ENCODE measurements at places on chromosomes 7 and 10.

DNA sequence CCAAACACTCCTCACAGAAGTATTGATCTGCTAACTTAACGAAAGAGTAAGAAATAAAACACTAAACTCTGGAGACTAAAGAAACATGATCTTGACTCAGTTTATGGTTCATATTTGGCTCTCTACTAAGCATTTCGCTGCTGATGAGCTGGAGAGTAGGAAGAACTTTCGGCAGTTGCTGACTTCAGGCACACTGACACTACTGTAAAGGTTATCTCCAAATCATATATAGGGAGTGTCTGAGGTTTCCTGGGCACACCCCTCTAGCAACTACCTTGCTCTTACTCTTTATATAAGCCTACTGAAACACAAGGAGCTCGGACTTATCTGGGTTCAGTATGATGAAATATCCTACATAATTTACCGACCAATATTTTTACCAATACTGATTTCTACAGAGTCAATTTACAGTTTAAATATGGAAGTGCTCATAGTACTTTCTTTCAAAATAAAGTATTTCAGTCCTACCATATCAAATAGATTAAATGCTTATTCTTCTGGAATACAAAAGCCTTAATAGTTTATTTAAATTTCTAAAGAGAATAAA is 39.5 kb downstream of the ERCC6 start:
- DNase-seq = no peak

- peak; percentile 28 for DNase-seq
Measured at GRCh38 chr7:22697876-22698606, 29.0 kb upstream of the IL6 start.

DNA sequence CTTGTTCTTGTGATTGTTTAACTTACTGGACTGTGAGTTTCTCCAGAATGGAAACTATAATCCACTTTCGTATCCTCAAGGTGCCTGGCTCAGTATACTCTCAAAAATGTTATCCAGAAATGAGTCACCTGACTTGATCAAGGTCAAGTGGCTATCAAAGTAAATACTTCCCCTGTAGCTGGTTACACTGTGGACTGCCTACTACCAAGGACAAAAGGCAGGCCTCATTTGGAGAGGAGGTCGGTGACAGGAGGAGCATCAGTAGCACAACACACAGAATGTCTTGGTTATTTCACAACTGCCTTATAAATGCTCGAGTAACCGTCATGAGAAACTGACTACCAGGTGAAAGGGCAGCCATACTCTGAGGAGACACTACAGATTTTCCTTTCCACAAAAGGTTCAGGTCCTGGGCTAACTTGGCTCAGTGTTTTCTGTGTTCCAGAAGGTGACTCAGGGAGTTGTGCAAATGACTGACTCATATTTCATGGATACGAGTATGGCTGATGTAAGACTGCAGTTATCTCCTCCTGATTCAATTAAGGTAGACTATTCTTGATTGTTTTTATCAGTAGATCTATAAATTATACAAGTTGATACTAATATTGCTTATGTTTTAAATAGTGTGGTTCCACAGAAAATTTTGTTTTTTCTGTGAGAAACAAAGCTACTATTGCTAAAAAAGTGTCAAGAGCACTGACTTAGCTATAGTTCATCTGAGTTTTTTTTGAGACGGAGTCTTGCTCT is 4.2 kb upstream of the CCNY start:
- no peak for DNase-seq

DNA sequence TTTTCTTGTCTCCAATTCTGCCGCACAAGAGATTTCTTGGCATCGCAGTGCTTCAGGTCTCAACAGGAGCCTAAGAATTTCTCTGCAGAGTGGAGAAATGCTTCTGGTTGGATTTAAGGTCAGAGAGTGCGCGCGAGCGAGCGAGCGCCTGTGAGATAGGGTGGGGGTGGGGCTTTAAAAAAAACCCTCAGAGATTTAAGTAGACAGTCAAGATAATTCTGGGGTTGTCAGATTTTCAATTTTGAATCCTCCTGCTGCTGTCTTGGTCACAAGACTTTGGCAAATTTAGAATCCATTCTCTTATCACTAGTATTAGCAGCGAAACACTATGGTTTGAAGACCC is 49.7 kb downstream of the CPEB3 start:
- no peak for DNase-seq

- no peak for DNase-seq
Measured at GRCh38 chr7:39808796-39809481, 141.1 kb upstream of the CDK13 start.
